ENCODE measurements at places on chromosomes 3 and 15.

- no peak for DNase-seq
Observed at GRCh38 chr3:151113343-151113742, 27.9 kb downstream of the MED12L start.

DNA sequence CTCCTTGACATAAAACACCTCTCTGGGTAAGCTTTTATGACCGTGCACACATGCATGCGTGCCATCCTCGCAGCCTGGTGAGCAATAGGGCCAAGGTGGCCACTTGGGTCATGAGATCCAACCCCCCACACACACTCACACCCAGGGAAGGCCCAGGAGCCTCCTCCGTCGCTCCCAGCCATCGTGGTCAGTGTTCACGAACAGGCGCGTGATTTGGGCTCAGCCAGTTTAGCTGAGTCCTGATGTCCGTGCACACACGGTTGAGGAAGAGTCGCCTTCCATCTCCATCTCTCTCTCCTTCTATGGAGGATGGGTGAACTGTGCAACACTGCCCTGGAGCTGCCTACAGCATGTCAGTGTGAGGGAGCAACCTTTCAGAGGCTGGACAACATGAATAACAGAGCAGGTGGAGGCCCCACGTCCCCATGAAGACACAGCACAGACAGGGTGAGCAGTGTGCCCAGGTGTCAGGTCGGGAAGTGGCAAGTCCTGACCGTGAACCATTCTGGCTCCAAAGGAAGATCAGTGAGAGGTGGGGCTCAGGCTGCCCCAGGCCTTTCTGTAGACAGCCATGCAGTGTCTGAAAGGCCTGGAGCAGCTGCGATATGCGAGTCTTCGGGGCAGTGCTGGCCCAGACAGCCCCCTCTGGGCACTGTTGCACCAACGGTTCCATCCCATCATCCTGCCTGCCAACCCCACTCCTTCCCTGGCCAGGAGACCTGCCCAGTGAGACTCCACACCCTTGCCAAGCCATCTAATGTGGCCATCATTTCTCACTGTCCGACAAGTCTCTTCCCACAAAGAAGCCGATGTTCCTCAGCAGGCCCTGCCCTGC, 253.4 kb downstream of the OCA2 start:
- no peak for DNase-seq

DNA sequence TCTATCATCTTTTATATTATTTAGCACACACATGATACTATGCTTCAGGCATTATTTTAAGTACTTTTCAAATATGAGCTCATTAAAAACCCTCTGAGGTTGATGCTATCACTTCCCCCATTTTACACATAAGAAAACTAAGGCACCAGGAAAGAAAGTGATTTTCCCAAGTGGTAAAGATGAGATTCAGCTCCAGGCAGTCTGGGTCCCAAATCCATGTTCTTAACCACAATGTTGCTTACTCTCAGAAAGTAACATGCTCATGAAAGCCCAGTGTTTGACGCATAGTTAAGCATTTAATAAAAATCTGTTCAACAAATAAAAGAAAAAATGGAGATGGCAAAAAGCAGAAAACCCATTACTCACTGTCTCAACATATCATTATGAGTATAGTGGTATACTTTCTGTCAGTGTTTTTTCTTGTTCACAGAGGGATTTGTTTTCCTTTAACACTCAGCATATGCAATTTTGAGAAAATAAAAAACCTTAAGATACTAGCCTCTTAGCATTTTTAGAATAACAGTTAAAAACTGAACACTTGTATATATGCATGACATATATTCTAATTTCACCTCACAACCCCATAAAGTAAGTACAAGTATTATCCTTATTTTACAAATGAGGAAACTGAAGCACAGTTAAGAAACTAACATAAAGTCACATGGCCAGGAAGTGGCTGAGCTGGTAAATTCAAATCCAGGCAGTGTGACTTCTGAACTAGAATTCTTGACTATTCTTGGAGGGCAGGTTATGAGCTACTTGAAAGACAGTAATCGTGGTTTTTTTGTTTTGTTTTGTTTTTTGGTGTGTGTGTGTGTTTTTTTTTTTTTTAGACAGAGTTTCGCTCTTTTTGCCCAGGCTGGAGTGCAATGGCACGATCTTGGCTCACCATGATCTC, 10.4 kb downstream of the PEAK1 start:
- DNase-seq, result no peak

DNA sequence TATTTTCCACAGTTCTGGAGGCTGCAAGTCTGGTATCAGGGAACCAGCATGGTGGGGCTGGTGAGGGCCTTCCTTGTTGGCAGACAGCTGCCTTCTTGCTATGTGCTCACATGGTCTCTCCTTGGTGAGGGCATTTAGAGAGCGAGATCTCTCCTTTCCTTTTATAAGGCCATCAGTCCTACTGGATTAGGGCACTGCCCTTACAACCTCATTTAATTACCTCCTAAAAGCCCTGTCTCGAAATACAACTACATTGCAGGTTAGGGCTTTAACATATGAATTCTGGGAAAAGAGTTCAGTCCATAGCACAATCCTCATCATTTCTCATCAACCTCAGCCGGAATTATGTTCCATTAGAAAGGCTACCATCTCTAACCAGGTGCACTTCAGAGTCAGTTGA, 21.9 kb downstream of the ISL2 start:
- no peak for DNase-seq

GRCh38 chr15:68769702-68770101, 51.0 kb downstream of the ANP32A start:
- no peak for DNase-seq

Measured in stimulated activated naive CD4-positive, alpha-beta T cell treated with Interleukin-2 at 50 U/mL for 16 hours (primary cell).